GM20000 (cell line): ENCODE measurements at places on chromosomes 12 and 14.

- no peak for DNase-seq
Observed at GRCh38 chr12:69105101-69105962, 134.0 kb upstream of the CPSF6 start.

DNA sequence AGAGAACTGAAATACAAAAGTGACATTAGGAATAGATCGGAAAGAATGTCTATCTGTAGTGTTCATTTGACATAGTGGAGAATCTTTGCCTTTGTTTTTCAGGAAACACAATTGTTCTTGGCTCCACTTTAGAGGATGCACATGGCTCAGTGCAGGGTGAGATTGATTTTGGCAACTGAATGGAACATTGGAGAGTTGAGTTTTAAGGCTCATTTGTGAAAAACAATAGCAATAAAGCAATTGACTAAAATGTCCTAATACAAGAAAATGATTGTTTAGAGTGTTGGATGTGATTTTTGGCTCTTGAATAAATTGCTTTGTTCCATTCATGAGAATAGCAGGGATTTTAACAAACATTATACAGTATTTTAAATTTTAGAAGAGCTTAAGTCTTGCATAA is 116.4 kb downstream of the SLC38A1 start:
- DNase-seq: no peak

DNA sequence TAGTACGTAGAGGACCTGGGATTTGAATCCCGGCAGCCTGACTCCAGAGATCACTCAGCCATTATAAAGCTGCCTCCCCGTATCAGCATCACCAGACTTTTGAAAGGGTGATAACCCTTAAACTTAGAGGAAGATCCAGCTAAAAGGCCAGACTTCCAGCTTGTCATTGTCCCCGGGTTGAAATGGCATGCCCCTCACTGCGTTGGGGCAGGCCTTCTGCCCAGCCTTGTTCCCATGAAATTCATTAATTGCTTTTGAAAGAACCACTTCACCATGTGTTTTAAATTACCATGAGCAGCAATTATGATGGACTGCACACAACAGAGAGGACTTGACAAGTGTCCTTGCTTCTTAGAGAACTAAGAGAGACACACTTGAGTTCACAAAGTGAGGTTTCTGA is 269.6 kb upstream of the CRY1 start:
- DNase-seq: no peak

DNA sequence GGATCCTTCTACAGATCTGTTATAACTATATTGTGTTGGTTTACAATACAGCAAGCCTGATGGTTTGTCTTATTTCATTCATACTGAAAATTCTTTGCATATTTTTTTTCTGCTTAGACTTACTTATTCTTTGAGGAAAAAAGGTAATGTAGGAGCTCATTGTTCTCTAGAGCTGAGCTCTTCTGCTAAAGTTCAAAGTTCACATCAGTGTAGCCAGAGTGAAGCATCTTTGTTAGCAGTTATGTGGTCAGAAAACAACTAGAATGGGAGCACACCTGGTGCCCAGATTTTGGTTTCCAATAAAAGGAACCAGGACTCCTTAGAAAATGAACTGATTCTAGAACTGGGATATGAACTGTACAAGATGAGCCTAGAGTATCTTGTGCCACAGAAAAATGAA is 10.3 kb downstream of the GPX2 start:
- no peak for DNase-seq

GRCh38 chr12:89742337-89743022 is 33.8 kb upstream of the ATP2B1 start:
- no peak for DNase-seq

DNA sequence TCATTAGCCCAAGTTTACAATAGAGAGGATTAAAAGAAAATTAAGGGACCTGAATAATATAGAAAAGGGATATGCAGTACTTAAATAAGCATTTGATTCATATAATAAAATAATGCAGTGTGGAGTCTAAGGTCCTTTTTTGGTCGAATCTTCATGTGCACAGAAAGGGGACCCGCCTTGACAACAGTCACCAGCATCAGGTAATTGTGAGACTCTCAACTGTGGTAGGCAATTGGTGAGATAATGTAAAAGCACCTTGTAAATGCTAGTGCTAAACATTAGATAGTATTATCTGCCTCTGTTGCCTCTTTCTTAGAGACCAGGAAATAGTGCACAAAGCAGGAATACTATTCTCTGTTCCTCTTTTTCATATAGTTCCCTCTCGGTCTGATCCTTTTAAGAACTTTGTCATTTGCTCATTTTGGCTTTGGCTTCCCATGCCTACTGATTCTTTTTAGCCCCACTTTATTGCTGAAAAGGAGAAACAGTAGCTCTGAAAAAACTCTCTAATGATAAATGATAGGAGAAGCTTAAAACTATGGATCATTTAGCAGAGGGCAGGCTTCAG is 17.5 kb downstream of the CHPT1 start:
- DNase-seq: no peak

GRCh38 chr12:50151047-50151687 is 16.0 kb downstream of the CERS5 start:
- DNase-seq: no peak

GRCh38 chr14:81455390-81455789 is 55.3 kb upstream of the STON2 start:
- no peak for DNase-seq

DNA sequence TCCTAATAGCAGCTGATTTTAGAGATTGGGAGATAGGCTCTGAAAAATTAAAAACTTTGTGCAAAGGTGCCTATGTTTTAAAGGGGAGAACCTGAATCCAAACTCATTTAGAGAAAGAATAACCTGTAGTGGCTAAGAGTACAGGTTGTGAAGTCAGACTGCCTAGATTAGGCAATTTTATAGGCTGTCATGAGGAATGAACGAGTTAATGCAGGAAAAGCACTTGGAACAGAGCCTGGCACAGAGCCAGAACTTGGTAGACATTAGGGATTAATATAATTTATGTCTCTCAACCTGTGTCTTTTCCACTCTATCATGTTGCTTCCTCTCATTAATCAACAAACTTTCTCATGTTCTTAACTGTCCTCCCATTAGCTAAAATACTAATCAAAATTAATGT is 98.1 kb downstream of the WIF1 start:
- DNase-seq: no peak

GRCh38 chr14:50099335-50099734 is 17.0 kb downstream of the VCPKMT start:
- DNase-seq: no peak

- no peak for DNase-seq
Observed at GRCh38 chr12:17577405-17577804, 512.6 kb downstream of the RERGL start.

DNA sequence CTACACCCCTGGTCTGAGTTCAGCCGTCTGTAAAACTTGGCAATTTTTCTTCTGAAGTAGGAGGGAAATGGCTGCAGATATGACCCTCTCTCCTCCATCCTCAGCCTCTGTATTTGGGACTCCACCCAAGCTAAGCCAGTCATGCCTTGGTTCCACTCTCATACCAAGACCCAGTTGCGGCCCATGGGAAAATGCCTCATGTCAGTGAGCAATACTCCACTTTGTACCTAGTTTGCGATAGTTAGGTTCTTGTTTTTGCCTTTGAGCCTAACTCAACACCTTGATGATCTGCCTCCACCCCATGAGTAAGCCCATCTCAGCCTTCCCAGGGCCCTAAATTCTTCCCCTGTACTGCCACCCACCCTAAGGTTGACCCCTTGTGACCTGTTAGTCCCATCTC is 143.4 kb downstream of the HMGA2 start:
- DNase-seq: no peak

DNA sequence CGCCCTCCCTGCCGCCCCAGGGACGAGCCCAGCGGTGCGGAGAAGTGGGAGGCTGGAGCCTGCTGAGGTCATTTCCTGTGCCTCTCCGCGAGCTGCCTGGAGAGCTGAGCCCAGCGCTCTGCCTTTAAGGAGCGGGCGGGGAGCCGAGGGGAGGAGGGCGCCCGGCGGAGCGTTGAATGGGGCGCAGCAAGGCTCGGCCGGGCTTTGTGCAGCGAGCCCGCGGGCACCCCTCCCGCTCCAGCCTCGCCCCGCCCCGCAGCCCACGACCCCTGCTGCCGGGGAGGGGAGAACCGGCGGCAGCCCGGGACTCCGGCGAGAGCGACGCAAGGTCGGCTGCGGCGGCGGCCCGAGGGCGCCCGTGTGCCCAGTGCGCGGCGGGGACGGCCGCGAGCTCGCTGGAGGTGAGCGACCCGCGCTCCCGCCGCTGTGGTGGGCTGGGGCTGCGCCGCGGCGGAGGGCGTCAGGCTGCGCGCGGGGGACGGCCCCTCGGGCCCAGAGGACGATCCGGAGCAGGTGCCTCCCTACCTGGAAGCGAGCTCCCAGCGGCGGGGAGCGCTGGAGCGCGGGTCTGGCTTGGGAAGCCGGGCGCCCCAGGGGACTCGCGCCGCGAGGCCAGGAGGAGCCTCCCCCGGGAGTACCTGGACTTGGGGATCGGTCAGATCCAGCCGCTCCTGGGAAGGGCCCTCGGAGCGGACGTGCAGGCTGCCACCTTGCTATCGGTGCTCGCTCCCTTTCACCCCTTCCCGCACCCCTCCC is at the start of gene PLEKHH1:
Gene PLEKHH1 (plus strand): TSS at position 293 of the 756 bp plus-strand sequence. CDS start 8,578 bp downstream, outside the sequence.
- peak; percentile 85 for DNase-seq

- DNase-seq: no peak
Observed at GRCh38 chr14:66069830-66070541, 416.2 kb upstream of the CCDC196 start.

GRCh38 chr12:105078712-105079570 is 5.3 kb downstream of the ALDH1L2 start:
- DNase-seq: no peak

- no peak for DNase-seq
Observed at GRCh38 chr12:116707751-116708150, 30.1 kb downstream of the SPRING1 start.

GRCh38 chr12:51533799-51534198 is 57.2 kb upstream of the SCN8A start:
- DNase-seq: no peak

DNA sequence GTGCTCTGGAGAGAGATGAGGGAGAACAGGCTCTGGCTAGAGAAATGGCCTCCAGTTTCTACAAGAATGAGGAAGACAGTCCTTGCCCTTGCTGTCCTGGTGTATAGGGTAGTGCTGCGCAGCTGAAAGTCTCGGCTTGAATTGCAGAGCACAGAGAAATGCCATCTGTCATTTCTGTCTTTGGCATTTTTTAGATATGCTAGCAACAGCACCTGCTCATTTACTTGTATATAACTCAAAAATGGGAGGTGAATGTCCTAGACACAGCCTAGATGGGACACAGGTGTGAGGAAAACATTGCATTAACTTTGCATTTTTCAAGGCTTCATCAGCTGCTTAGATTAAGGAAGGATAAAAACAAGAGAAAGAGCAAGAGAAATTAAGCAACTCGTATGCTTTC is 35.8 kb downstream of the GPR19 start:
- no peak for DNase-seq

GRCh38 chr14:53626761-53627160 is 329.9 kb downstream of the BMP4 start:
- DNase-seq: no peak

- no peak for DNase-seq
Observed at GRCh38 chr12:5078423-5078822, 34.7 kb downstream of the KCNA5 start.

DNA sequence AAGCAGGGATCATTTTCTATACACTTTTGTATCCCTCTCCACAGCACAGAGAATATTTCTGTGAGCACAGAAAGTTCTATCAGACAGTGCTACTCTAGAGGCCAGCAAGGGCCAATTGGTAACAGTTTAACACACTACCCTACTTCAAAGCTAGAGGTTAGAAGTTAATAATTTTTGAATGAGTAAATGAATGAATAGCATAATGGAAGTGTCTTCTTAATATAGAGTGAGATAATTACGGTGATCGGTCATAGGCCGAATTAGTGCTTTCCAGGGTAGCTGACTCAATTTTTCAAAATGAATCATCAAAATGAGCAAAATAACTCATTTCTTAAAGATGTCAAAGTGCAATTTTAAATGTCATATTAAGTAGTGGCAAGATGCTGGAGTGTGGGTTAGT is 67.0 kb upstream of the CCDC198 start:
- DNase-seq: peak; percentile 7

- DNase-seq: no peak
Observed at GRCh38 chr14:51545396-51545795, 106.3 kb upstream of the FRMD6 start.

DNA sequence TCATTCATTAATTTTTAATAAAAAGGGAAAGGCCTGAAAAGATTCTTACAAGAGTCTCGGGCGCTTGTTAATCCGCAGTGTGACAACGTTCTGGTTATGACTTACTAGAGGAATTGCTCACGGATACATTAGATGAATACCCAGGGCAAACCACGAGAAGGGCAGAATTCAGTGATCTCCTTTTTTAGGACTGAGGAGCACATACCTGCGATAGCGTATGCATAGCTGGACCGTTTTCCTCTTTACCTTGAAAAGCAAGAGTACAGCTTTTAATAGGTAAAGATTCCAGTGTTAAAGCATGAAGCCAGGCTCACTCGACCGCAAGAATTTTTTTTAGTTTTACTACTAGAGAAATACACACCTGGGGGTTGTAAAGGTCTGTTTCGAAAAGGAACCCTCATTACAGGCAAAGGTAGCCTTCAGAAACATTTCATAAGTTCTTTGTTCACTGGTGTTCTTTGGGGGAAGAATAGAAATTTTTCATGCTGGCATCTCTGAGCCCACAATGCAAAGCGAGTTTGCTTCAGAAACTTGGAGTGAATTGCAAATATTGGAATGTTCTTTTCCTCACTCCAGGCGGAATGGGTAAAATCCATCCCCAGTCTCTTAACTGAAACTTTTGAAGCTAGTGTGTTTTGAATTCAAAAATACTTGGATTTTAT is 953 bp downstream of the MAPK1IP1L start:
- peak; percentile 38 for DNase-seq

GRCh38 chr12:128388461-128389000 is 121.6 kb downstream of the TMEM132C start:
- DNase-seq: no peak

- no peak for DNase-seq
Observed at GRCh38 chr12:74171478-74171909, 366.1 kb upstream of the ATXN7L3B start.

DNA sequence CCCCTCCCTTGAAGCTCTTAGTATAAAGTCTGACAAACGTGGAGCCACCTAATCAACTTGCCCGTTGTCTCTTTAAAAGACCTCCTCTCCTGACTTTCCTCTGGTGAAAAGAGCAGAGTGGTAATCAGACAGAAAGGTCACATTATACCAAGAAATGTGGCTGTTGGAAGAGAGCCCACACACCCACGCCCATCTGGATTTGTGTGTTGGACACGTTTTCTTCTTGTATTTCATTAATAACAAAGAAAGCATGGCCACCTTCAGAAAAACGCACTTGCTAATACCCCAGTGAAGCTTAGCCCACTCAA is 41.3 kb downstream of the CCDC60 start:
- no peak for DNase-seq

- DNase-seq: peak; percentile 18
Observed at GRCh38 chr14:67852926-67853604, 33.5 kb downstream of the RAD51B start.

DNA sequence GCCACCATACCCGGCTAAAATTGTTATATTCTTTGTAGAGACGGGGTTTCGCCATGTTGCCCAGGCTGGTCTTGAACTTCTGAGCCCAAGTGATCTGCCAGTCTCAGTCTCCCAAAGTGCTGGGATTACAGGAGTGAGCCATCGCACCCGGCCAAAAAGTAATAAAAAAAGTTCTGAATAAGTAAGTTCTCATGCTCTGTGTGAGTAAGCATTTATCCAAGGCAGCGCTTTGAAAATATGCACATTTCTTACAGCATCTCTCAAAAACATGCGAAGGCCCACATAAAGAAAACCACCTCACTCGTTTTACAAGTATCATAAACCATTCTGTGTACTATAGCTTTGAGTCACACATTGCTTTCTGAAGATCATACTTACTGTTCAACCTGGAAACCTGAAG is 8.6 kb downstream of the GIT2 start:
- DNase-seq: no peak

- DNase-seq: no peak
Observed at GRCh38 chr14:76328457-76329137, 47.3 kb upstream of the ESRRB start.
